ENCODE measurements at places on chromosomes 5 and 9.

GRCh38 chr5:155460501-155460931 is 447.0 kb downstream of the KIF4B start:
- DNase-seq, result no peak

DNA sequence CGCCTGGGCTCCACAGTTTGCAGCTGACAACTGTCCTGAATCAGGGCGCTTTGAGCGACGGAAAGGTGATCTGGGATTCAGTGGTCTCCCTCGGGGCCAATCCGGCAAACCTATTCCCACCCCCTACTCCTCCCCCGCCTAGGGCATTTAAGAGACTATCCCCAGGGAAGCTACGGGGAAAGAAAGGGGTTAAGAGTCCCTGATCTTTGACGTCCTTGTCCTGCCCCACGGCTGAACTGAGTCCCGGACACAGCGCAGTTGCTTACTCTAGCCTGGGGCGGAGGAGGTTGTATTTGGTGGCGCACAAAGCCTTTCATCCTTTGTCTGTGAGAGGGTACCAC is 3.4 kb downstream of the RORB start:
- no peak for DNase-seq

DNA sequence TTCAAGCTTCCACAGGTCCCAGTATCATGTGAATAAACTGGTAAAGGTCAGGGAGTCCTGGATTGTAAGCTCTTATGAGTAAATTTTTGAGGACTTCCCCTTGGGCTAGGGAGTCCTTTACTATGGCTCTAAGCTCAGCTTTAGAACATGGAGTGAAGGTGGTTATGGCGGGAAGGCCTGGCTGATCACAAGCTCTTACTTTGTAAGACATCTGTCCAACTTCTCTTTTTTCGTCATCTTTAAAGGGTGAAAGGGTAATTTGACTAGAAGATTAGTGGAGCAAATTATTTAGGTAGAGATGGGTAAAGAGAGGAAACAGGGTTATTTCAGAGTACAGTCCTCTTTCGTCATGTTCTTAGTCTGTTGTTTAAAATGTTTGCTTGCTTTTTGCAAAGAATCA is 155.4 kb downstream of the AOPEP start:
- DNase-seq, result no peak

DNA sequence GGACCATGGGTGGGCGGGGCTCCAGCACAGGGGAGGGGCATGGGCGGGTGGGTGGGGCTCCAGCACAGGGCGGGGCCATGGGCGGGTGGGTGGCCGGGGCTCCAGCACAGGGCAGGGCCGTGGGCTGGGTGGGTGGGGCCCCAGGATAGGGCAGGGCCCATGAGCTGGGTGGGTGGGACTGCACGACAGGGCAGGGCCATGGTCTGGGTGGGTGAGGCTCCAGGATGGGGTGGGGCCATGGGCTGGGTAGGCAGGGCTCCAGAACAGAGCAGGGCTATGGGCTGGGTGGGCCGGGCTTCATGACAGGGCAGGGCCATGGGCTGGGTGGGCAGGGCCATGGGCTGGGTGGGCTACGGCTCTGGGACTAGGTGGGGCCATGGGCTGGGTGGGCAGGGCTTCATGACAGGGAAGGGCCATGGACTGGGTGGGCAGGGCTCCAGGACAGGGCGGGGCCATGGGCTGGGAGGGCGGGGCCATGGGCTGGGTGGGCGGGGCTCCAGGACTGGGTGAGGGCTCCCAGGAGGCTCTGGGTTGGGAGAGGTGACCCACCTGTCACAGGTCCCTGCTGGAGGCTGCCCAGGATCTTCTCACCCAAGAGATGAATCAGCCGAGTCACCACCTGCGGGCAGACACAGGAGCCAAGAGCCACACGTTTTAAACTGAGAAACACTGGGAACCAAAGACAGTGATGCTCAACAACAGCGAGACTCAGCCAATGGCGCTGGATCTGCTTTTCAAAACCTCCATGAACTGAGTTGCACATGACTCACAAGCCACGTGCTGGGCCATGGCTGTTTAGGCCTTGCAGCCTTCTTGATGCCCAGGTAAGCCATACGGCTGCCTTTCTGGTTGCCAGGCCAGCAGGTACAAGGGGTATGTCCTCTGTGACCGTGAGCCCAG is 33.6 kb upstream of the NSMF start:
- DNase-seq, result no peak

DNA sequence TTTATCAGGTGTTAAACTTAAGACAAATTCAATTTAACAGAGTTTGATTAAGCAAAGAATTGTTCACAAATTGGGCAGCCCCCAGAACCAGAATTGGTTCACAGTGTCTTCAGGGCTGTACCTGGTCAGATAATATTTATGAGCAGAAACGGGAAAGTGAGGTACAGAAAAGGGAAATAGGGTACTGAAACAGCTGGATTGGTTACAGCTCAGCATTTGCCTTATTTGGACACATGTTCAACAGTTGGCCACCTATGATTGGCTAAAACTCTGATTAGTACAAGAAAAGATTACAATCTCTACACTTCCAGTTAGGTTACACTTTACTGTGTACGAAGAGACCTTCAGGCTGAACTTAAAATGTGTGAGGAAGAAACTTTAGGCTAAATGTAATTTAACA is 18.7 kb downstream of the LRRC70 start:
- DNase-seq, result no peak

DNA sequence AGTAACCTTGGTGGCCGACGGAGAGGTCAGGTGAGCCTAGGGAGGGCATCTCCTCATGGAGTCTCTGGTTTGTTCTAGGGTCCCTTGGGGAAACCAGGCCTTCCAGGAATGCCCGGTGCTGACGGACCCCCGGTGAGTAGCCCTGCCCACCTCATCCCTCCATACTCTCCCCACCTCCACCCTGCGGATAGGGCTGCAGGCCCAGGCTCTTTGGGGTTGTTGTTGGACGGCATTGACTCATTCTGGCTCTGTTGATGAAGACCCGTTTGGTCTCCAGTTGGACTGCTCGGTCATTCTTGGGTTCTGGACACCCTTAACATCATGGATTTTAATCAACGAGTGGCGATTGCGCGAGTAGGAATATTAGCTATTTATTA is 112.3 kb upstream of the FCN2 start:
- DNase-seq, result no peak

DNA sequence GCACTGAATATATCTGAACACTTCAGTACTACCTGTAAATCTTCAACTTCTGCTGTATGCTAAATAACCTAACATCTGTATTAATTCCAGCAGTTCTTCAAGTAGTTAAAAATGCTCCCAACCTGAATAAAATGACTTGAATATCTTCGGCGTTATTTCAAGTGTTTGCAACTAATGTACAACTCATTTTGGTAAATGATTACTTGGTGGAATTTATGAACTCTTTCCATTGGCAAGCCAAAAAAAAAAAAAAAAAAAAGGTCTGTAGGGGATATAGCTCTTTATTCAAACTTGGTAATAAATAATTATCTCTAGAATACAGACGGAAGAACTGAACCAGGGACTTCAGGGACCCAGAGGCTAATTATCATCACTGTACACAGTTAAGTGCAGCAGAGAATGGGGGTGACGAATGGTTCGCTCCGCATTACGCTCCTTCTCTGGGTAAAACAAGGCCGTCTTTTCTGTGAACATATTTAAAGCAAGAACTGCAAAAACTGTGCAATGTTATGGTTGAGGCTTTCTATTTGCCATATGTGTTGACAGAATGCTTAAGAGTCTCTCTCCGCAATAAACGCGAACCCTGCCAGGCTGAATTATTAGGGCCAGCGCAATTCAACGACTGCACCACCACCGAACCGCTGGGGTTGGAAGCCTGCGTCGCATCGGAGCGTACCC is 1.9 kb upstream of the ERBIN start:
- no peak for DNase-seq

DNA sequence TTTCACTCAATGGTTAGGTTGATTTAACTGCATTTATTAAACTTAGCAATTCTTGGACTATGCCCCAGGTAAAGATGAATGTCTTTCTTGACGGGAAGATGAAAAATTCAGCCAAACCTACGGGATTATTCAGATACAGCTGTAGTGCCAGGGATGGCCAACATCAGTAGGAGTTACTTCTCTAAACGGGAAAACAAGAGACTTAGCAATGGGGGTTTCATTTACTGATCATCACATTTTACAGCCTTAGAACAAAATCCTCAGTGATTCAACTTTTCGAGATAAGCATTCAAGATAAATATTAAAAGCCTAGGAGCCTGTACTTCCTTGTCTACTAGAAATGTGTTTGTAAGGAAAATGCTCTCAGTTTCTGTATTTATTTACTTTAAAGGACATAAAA is 46.1 kb downstream of the S1PR3 start:
- DNase-seq, result no peak

GRCh38 chr5:124234770-124235562 is 511.5 kb downstream of the ZNF608 start:
- no peak for DNase-seq

GRCh38 chr9:68496356-68496755 is 44.3 kb downstream of the TMEM252 start:
- no peak for DNase-seq

GRCh38 chr9:78397454-78397853 is 100.5 kb downstream of the PSAT1 start:
- peak; percentile 78 for DNase-seq

DNA sequence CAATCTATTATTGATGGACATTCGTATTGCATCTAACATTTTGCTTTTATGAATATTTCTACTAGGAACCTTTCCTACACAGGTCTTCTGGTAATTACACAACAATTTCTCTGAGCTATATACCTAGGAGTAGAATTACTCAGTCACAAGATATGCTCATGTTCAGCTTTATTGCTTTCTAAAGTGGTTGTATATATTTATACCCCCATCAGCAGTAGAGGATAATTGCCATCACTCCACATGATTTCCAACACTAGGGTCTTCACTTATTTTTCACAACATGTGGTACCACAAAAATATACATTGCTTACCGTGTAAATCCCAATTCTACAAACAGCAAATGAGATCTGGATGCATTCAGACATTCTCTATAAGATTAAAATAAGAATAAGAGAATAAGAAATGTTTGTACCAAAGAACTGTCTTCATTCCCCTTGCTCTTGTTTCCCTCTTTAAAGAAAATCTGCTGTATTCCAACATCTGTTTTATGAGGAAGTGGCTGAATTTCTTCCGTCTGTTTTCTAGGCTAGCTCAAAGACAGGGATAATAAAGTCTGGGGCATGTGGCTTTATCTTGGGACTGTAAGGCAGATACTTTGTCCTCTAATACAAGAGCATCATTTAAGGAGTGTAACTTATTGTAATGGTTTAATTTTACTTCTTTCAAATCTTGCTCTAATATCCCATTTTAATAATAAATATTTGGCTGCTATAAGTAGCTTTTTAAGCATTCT is 28.2 kb downstream of the ARL15 start:
- no peak for DNase-seq

DNA sequence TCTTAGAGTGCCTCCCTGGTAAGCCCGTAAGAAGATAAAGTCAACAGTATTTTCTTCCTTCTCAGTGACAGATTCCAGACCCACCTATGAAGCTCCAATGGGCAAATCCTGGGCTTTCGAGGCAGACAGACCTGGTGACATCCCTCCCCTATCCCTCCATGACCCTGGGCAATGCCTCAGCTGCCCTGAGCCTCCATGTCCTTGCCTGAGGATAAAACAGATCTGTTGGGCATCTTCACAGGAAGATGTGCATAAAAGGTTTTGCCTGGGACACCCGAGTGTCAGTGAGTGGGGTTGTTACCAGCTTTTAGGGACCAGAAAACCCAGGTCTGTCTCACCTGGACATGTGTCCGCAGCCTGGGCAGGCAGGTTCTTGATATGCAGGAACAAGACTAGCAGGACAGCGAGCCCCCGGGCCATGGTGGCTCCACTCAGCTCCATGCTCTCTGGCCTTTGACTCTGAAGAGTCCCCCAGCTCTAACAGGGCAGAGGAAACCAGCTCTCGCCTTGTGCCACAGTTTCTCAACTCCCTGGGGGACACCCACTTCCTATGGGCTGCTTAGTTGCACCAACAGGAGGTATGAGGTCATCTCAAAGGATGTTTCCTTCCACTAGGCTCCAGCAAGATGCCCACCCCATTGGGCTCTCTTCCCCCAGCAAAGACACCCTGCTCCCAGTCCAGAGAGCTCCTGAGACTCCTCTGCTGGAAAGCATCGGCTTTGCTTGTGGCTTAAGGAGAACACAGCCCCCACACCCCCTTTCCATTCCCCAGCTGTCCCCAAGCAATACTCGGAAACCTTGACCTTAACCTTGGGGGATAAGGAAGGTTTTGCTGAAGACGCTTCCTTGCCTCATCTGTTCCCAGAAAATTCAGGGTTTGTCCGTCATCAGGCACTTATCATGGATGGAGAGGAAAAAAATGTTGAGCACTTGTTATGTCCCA is at the start of gene FCN1:
Gene FCN1, minus strand, starts transcription at position 482 of the 943 bp plus-strand sequence. Its CDS starts 41 bp downstream, at position 441.
- DNase-seq, result no peak

GRCh38 chr9:85431339-85432102 is 310.2 kb downstream of the AGTPBP1 start:
- DNase-seq, result no peak

DNA sequence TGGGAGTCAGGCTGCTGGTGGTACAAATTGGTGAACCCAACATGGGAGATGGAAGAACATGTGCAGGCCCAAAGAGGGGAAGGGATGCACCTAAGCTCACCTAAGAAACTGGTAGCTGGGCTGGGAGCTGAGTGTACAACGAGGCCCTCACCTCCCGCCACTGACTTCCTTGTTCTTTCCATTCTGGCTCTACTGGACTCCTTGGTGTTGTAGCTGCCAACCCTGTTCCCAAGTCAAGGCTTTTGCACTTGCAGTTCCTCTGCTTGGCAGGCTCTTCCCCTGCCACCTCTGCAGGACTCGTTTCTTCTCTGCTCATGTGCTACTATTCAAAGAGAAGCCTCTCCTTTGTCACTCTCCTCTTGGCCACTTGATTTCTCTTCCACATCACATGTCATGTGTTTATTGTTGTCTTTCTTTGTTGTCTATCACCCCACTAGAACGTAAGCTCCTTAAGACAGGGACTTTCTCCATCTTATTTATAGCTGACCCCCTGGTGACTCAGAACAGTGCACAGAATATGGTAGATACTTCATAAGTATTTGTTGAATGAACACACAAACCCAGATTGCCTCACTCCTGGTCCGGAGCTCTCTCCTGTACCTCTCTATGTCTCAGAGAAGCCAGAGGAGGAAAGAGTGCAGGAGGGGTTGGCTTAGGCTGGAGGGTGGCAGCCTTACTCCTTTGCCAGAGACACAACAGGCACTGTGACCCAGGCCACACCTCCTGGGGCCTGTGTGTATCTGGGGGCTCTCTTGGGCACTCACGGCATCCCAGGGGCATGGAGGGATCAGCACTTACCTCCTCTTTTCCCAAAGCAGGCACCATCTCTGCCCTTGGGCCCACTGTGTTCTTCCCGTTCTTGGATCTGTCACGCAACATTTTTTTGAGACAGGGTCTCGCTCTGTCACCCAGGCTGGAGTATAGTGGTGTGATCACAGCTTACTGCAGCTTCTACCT is 5.2 kb upstream of the SPINK4 start:
- no peak for DNase-seq

DNA sequence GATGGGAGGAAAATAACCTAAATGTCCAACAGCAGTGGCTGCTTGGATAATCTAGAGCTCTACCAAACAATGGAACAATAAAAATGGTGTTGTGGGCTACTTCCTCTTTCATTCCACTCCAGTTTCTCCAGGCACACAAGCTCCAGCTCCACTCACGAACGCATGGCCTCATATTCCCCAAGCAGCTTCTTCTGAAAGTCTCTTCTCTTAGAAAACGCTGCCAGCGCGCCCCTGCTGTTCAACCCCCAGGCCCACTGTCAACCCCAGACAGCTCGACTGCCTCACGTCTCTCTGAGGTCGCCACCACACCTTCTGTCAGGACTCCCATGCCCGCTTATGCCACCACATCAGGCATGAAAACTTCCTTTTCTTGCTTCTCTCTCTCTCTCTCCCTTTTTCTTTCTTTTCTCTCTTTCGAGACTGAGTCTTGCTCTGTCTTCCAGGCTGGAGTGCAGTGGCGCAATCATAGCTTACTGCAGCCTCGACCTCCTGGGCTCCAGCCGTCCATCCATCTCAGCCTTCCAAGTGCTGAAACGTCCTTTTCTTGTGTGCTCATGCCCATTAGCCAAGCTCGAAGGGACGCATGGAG is 16.2 kb downstream of the OR2V2 start:
- DNase-seq, result no peak

All from NCI-H1105 (cell line).